ENCODE measurements at places on chromosomes 7 and 10.

DNA sequence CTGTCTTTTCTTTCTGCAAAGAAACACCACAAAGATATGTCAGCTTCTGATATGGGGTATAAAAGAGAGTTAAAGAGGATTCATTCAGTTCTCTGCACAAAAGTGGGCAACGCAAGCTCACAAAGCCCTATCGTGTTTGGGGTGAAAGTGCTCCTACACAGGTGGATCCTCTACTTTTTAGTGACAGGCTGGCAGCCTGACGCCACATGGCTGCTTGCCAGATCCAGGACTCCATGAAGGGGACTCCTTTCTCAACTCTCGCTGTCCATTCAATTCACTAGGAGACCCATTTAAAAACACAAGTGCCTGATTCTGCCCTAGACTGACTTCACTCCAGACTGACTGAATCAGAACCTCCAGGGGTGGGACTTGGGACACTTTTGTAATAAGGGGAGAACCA, 8.0 kb downstream of the PARP12 start:
- no peak for DNase-seq

GRCh38 chr7:155685070-155685790, 40.8 kb downstream of the RBM33 start:
- no peak for DNase-seq

DNA sequence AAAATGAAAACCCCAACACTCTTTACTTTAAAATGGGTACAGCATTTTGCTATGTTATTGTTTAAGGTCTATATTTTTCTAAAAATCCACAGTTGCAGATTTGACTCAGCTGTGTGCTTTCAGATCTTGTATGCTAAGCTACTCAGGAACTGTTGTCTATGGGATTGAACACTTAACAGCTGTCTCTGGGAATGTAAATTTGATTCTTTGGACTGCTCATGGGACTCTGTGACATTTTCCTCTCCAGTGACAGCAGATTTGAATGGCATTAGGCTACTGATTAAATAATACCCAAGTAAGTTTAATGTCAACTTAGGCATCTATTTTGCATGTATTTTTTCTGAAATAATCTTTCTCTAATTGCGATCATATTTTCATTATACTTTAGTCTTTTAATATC, 1.7 kb upstream of the CD36 start:
- DNase-seq = no peak

DNA sequence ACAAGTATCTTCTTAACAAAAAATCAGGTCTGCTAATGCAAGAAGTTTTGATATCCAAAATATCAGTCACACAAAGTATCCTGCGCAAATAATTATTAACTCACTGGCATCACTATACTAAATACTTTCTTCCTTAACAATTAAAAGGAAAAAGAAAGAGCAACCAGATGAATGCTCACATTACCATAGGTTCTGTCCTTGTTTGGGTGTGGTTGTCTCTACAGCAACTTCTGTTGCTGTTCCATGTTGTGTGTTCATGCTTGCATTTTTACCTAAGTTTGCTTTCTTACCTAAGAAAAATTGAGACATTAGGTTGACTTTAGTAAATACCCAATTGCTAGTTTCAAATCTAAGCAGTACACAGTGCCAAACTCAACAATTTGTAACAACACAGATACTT, 32.5 kb downstream of the FZD9 start:
- no peak for DNase-seq

DNA sequence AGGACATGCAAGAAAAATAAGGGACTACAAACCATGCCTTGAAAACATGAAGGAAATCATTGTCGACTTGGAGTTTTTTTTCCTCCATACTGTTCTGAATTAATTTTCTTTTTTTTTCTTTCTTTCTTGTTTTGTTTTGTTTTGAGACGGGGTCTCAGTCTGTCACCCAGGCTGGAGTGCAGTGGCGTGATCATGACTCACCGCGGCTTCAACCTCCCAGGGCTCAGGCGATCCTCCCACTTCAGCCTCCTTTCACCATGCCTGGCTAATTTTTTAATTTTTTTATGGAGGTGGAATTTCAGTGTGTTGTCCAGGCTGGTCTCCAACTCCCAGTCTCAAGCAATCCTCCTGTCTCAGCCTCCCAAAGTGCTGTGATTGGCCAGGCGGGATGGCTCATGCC, 11.6 kb downstream of the UCMA start:
- DNase-seq = no peak

DNA sequence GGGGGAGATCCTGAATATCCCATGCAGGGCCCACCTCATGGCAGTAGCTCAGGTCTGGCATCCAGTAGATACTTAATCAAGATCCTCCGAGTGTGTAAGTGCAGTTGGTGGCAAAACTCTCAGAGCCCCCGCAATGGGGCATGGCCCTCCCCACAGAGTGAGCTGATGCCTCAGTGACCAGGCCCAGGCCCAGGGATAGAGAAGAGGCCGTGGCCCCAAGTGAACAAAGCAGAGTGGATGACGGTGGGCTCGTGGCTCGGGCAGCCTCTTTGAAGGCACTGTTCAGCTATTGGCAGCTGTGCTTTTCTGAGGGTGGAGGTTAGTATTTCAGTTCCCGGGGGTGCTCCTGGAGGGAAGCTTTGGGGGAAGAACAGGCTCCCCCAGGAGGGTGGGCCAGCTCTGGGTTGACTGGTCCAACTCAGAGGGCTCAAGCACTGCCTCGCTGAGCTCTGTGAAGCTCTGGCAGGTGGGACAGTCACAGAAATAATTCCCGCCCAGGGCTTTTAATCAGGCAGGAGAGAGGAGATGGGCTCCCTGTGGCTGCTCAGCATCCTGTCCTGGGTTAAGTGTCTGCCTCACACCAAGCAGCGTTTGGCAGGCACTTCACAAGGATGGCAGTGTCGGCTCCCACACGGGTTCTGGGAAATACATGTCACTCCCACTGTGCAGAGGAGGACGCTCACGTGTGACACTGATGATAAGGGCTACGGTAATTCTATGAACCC, 583.6 kb downstream of the TCERG1L start:
- DNase-seq = no peak
